ENCODE measurements at places on chromosomes 13 and 19.

DNA sequence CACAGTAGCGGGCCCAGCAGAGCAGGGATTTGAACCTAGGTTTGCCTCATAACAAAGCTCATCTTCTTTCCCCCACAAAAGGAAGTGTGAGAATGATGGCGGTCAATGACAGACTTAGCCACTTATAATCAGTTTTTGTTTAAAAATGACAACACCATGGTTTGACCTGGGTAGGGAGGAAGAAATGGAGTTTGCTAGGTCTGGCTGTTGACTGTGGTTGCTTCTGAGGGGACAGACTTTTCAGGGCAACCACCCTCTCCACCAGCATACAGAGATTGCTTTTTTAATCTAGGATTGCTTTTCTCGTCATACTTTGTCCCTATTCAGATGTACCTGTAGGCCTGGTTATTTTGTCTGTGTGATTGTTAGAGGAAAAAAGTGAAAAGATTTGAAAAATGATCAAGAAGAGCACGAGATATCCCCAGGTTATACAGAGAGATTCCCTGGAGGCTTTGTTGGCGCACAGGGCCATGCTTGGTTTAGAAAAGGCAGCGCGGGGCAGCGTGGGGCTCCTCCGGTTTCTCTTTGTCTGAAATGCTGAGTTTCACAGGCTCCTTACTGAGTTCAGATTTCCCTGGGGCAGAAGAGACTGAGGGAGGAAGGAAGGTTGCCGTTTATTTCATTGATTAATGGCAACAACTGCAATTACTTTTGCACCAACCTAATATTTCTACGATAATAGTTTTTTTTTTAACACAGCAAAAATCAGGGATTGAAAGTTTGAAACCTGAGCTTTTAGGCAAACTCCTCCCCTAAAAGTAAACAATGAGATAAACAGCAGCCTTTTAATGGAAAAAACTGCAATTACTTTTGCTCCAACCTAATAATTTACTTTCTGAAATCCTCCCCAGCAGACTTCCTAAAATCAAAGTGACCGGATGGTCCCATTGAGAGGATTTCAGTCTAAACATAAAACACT lies 97.0 kb upstream of the RNF113B start:
- peak; percentile 83 for DNase-seq

DNA sequence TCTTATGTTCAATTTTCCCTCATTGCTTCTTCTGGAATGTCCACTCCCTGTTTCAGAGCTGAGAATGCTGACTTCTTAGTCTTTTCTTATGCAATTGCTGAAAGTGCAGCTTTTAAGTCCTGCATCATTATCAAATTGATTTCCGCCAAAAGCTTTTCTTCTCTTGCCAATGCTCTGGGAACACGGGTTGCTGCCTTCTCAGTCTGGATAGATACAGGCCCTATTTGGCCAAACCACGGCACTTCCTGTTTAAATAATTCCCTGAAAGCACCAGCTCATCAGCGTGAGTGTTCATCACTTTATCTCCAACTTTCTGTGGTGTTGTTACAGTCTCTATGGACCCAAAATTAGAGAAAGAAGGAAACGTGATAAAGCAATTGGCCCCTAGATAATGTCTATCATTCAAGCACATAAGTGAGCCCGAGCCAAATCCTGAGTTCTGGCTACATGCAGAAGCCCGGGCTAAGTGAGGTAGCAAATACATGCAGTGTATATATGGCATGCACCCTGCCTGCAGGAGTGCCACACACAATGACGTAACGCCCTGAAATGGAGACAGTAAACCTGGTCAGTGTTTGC lies 85.7 kb downstream of the CYSLTR2 start:
- no peak for DNase-seq

DNA sequence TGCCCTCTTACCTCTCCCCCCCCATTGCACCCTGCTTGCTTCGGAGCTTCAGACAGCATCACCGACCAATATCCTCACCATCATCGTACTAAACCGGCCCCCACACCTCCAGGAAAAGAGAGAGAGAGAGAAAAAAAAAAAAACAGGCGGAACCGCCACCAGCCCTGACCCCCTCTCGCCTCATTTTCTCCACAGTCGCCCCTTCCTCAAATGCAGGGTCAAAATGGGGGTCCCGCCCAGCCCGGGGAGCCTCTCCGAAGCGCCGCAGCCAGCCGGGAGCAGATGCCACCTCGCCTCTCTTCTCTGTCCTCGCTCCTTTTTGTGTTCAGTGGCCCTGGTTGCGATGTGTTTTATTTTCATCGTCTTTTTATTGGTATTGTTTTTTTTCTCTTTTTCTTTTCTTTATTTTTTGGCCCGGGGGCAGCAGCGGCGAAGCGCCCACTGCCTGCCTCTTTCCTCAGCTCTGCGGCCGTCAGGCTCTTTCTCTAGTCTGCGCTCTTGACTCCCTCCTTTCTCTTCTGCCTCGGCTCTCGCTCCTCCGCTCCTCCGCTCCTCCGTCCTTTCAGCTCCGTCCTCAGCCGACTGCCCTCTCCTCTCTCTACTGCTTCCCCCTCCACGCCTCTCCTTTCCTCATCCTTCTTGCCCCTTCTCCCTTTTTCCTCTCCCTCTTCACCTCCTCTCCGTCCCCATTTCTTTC lies 41.4 kb downstream of the DEDD2 start:
- no peak for DNase-seq

- DNase-seq: no peak
These were observed 120.4 kb downstream of the RAB20 start for GRCh38 chr13:110440946-110441731.

DNA sequence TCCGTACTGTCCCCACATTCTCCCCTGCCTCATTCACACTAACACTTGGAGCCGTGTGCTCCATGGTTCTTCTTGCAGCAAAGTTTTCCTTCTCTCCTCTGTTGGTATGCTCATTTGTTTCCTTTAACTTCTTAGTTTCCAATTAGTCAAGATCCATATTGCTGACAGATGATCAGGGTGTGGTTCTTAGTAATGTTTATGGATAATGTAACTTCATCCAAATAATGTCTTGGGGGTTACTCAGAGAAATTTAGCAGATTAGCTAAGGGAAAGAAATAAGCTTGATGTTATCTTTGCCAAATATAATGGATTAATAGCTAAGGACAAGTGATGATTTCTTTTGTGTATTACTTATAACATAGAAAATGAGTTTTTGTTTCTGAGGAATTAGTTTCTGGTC lies 174.4 kb downstream of the NUFIP1 start:
- DNase-seq: no peak

- peak; percentile 25 for DNase-seq
These were observed 19.8 kb upstream of the ZNF91 start for GRCh38 chr19:23415034-23415433.

GRCh38 chr13:32142956-32143375 lies 111.4 kb downstream of the FRY start:
- DNase-seq: no peak

DNA sequence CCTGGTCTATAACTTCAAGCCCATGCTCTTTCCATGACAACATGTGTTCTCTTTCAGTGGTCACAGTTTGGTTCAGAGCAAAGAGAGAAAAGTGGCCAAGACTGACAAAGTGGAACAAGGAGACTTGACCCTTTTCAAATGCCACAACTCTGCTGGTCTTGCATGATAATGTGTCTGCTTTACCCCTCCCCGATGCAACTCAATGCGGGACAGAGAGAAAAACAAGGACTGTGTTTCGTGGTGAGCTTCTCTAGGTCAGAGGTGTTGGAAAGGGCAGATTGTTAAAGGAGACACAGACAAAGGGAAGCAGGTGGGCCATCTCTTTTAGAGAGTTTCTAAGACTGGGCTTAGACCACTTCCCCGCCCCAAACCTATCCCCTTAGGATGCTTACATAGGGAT lies 61.6 kb upstream of the SERTM1 start:
- no peak for DNase-seq

GRCh38 chr19:32166238-32166637 lies 179.2 kb upstream of the ZNF507 start:
- no peak for DNase-seq

GRCh38 chr19:38658462-38659306 lies 11.2 kb downstream of the ACTN4 start:
- no peak for DNase-seq

DNA sequence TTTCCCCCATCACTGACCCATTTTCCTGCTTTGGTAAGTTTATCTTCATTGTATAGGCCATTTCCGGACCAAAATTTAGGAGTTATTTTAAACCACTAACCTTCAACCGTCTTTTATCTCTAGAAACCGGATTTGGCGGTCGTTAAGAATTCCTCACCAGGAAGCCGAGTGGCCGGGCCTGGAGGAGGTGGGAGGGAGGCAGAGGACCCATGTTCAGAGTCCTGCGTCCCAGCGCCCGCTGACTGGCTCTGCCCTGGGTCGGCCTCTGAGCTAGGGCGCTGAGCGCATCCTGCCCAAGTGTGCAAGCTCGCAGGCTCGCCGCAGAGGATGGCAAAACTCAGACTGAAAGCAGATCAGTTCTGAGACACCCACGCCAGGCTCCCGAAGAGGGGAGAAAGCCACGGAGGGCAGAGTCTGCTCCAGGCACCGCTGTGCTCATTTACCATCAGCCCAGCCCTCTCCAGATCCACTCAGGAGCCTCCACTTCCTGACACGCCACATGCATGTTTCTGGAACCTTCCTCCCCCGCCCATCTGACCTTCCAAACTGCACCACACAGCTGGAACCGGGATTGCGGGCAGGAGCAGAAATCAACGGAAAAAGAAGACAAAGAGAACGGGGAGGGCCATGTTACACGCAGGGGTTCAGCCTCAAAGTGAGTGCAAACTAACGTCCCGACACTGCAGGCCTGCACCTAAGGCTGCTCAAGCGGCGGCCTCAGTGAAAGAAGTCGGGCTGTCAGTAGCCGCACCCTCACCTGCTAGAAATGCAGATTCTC lies 8.3 kb downstream of the COL4A1 start:
- DNase-seq: peak; percentile 80

- no peak for DNase-seq
These were observed 129.8 kb downstream of the DLEU7 start for GRCh38 chr13:50713523-50714248.

DNA sequence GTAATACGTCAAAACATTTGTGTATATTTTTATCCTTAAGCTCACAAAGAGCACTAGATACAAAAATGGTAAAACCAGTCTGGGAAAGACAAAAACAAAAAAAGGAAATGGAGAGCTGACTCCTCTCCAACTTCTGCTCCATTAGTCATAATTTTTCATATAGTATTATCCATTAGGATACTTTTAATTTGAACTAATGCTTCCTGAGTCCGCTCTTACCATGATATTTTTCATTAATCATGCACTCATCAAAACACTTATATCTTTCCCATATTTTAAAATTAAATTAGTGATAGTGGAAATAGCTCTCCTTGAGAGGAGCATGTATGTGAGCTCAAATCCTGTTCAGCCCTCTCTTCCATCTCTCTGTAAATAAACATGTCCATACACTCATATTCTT lies 1093.0 kb upstream of the MIR17HG start:
- no peak for DNase-seq

DNA sequence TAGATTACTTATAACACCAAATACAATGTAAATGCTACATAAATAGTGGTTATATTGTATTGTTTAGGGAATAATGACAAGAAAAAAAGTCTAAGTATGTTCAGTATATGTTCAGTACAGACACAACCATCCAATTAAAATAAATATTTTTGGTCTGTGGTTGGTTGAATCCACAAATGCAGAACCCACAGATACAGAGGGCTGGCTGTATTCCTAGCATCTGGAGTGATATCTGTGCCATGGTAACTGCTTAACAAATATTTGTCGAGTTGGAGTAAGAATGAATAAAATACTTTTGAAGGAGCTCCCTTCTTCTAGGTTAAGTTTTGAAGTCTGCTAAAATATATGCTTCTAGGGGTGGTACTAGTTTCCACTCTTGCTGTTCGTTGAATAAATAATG lies 241.0 kb downstream of the KLF5 start:
- DNase-seq: no peak

DNA sequence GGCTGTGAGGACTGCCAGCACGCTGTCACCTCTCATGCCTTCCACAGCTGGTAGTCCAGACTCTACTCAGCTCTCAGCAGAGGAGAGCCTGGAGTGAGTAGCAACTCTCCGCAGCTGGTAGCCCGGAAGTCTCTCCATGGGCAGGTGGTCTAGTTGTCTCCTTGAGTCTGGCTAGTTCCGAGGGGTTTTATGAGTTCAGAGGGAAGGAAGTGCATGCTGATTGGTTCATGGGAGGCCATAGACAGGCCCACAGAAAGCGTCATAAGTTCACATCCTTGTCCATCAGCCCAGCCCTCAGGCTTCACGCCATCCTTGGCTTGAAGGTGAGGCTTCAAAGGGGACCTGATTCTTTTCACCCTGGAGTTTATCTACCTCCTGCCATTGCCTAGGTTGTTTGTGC lies 2662.4 kb upstream of the PCDH20 start:
- DNase-seq: no peak

DNA sequence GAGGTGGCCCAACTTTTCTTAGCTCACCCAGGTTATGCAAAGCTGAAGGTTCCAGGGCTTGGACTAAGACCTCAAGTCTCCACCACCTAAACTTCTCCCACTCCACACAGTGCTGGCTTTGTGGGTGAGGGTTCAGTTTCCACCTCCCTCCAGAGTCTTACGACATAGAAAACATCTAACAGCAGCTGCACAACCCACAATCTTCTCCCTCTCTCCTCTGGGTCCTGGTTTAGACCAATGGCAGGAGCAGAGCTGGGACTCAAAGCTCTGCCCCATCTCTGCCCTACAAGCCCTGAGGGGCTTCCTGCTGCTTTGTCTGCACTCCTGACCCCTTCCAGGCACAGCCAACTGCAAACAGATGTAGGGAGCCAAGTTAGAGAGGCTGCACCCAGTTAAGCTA lies 16.0 kb downstream of the IRGC start:
- DNase-seq: no peak

DNA sequence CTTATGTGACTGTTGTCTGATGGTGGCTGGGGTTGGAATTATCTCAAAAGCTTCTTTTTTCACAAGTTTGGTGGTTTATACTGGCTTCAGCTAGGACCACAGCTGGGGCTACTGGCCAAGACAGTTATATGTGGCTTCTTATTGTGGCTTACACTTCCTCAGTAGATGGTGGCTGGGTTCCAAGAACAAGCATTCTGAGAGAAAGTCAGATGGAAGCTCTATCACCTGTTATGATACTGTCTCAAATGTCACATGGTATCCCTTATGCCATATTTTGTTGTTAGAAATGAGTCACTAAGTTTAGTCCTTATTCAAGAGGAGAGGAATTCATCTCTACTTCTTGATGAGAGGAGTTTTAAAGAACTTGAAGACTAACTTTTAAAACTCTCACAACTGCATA lies 41.6 kb downstream of the NDFIP2 start:
- no peak for DNase-seq

GRCh38 chr13:97810152-97810551 lies 143.3 kb upstream of the IPO5 start:
- DNase-seq: no peak

GRCh38 chr19:39017646-39018045 lies 14.7 kb downstream of the FBXO27 start:
- DNase-seq: no peak

All from kidney (tissue), 22 donors.